SIG-M5 (cell line): ENCODE measurements at places on chromosomes 6 and 20.

- no peak for DNase-seq
Observed at GRCh38 chr6:16810411-16810810, 49.2 kb upstream of the ATXN1 start.

GRCh38 chr20:20793591-20793990 lies 81.1 kb upstream of the RALGAPA2 start:
- no peak for DNase-seq

DNA sequence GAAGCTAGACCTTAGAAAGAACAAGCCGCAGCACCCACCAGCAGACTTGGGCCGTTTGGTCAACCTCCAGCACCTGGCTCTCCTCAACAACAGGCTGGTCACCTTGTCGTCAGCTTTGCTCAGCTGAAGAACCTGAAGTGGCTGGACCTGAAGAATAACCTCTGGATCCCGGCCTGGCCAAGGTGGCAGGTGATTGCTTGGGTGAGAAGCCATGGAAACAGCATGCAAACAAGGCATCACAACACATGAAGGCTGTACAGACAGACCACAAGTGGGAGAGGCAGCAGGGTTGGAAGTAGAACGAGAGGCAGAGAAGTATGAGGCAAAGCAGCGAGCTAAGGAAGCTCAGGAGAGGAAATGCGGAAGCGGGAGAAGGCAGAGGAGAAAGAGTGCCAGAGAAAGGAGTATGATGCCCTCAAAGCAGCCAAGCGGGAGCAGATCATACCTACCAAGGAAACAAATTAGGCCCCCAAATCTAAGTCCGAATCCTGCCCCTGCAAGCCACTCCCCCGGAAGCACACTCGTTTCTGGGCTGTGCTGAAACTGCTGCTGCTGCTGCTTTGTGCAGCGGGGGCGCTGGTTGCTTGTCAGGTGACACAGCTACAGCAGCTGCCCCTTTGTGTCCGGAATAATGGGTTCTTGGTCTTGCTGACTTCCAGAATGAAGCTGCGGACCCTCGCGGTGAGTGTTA lies 121.6 kb upstream of the LGSN start:
- DNase-seq = no peak

GRCh38 chr6:52498538-52499017 lies 78.3 kb downstream of the TRAM2 start:
- DNase-seq = no peak

DNA sequence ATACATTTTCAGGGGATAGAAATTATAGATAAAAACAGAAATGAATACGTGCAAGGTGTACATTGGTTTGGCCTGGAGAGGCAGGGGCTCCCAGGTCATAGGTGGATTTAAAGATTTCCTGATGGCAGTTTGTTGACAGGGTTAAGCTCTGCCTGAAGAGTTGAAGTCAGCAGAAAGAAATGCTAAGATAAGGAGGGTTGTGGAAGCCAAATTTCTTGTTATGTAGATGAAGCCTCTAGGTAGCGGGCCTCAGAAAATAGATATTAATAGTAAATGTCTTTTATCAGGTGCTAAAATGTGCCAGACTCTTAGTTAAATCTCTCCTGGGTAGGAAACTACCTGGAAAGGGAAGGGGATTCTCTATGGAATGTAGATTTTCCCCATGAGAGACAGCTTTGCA lies 188.8 kb downstream of the CDH26 start:
- no peak for DNase-seq

DNA sequence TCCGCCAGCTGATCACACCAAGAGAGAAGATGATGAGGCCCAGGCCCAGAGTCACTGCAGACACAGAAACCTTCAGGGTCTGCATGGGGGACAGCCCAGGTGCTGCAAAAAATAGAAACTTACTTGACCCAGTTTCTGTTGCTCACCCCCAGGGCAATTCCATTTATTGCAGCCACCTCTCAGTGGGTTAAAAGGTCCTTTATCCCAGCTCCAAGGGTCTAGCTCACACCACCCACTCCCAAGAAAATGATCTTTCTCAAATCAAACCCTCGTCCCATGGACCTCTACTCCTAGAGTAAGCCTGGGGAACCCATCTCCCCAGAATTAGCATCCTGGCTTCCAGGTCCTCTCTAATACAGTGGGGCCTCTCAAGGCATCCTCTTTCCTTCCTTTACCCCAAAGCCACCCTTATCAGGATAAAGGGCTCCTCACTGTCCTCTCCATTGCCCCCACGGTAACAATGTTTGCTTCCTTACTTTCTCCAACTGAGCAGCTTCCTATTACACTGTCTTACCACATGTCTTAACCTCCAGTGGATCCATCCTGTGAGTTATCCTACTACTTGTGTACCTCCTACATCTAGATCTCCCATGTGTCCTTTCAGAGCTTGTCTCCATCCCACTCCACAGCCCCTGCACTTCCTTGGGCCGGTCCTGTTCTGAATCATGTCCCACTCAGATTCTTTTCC lies 5.1 kb downstream of the HLA-DMB start:
- DNase-seq = no peak

DNA sequence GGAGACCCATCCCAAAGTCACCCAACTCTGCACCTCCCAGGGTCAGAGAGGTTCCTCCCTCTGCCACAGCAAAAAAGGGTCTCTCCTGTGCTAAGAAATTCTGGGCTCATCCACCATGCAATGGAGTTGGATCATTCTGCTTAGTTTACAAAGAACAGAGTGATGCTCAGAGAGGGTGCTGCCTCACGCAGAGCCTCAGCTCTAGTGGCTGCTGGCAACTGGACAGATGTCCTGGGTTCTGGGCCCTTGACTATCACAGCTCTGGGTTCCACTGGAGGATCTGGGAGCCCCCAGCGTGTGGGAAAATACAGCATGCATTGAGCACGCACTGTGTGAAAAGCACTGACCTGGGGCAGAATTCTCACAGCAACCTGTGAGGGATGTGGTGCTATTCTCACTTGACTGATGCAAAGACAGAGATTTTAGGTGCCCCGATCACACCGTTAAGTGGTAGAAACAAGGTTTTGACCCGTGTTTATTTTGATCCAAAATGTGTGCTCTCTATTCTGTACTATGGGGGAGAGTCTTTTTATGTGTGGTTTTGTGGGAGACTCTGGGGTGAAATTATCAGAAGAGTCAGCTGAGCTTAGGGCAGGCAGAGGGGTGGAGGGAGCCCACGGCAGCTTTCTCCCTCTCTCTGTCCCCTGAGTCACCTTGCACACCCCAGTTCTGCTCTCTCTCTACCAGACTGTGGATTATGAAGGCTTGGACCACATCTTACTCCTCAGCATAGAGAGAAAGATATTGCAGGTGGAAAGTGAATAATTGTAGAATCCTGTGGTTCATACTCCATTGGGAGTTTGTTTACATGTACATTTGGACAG lies 19.9 kb downstream of the TREML4 start:
- no peak for DNase-seq

DNA sequence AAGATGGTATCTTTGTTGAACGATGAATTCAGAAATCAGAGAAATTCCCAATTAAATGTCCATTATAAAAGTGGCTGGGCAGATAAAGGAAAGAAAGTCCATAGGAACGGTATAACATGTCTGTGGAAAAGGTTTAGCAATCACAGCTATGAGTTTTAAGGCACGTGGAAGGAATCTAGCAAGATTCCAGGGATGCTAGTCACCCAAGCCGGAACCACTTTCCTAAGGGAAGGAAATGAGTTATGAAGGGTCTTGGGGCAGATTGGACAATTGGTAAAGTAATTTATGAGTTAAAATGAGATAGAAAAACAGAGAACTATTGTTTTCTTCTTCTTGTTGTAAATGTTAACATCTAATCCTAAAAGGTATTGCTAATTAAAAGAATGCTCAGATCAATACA lies 384.8 kb downstream of the ADGRB3 start:
- DNase-seq = no peak

- no peak for DNase-seq
Observed at GRCh38 chr6:42337985-42338743, 113.6 kb downstream of the TRERF1 start.

DNA sequence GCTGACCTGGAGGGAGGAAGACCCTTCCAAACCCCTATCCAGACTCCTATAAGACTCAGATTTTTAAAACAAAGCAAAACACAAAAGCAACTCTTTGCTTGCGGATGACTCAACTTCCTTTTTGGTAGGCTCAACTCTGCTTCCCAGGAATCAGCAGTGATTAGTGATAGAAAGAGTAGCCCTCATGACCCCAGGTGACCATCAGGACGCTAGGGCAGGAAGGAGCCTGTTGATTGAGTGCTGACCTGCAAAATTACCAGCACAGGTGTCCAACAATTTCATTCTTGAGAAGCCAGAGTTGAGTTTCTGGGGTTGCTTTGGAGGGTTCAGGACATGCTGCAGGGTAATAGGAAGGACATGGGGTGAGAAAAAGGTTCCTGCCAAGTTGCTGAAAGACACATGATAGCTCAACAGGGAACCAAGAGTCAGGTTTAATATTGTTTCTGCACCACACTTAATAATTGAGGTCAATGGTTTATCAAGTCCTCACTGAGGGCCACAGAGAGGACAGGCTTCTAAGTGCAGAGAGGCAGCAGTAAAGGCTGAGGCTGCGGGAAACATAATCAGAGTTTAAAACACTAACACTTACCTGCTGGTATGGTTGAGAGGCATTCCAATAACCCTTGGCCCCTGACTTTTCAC lies 67.4 kb upstream of the BMP2 start:
- no peak for DNase-seq

DNA sequence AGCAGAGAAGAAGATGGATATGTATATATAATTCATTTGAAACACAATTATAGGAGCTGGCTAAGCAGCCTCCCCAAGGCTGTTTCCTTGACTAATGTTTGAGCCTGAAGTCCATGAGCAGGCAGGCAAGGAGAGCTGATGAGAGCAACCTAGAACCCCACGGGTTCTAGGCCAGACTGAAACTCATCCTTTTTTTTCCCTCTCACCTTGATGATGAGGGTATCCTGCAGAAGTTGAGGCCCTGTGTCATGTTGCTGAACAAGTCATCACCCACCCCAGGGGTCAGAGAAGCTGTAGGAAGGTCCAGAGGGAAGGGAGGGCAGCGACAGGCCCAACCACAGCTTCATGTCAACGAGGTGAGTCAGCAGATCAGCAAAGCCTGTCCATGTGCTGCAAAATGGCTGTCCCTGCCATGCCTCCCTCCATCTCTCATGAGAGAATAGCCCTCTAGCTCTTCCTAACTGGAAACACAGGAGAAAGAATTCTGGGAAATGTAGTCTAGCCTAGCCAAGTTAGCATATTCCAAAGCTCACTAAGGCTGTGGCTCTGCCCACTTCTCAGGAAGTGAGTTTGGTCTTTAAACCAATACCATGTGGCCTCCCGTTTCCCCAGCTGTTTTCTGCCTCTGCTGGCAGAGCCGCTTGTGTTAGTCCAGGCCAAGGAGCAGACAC lies 91.3 kb upstream of the DTNBP1 start:
- no peak for DNase-seq

- DNase-seq = no peak
Observed at GRCh38 chr6:40160826-40161225, 226.6 kb upstream of the MOCS1 start.

- no peak for DNase-seq
Observed at GRCh38 chr6:155448668-155449449, 6.8 kb downstream of the NOX3 start.

DNA sequence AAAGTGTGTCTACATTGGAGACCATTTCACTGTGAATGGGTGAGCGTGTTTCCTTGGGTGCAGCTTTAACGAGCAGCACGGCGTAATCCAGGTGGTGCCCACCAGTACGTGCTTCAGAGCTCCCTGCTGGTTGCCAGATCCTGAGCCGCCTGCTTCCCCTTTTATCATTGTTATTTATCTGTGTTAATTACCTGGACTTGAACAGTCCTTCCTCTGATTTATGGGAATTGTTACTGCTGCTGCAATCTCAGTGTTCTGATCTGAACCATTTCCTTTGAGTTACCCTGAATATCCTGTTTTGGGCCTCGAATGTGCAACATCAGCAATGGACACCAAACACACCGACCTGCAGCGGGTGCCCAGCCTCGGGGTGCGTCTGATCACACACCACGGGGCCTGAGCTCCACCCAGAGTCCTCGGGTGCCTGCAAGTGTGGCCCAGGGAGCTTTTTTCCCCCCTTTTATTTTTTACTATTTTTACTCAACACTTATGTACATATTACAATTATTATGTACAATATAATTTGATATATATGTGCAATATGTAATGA lies 81.3 kb downstream of the RPP40 start:
- DNase-seq = no peak

DNA sequence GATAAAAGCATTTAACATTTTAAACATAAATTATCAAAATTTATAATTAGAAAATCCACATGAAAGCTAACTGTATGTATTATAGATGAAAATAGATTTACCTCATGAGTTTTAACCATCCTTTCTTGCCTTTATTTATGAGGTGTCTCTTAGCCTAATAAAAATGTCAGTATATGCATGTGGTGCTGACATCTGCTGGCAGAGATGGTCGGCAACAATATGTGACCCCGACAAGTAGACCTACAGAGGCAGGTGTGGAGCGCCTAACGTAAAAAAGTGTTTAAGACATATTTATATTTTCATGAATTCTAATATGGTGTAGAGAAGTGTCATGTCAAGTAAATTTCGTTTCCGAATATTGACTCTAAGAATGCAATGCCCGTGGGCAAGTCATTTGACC lies 149.0 kb upstream of the FUT9 start:
- no peak for DNase-seq

DNA sequence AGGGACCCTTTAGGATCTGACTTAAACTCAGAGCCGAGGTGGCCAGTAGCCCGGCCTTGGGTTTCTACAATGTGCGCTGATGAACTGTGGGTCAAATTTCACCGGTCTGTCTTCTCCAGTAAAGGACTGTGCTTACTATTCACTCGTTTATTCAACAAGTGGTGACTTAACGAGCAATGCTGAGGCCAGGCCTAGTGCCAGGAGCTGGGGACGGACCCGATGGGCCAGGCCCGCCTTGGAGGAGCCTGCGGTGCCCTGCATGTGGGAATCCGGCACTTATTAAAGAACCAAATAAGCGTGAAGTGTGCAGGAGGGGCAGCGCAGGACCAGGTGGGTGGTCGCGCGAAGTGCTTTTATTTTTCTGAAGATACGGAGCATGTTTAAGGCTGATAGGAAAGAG lies 24.0 kb downstream of the CTCFL start:
- no peak for DNase-seq

GRCh38 chr6:15023448-15023847 lies 222.4 kb upstream of the JARID2 start:
- DNase-seq = no peak

DNA sequence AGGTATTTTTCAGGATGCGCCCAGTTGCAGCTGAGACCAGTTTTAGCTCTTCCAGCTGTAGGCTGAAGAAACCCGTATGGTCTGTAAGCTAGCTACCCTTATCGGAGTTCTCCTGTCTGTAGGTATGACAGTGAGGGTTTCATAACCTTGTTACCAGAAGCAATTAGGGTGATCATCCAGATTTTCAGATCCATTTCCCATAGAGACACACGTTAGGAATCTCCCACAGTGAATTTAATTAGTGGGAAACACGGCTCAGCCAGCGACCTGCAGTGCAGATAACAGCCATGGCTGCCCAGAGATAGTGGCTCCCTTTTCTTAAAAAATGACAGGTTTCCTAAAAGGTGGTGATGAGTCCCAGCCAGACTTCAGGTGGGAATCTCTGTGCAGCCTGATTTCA lies 111.1 kb downstream of the BTBD3 start:
- DNase-seq = no peak
